Suprapubic skin (tissue), 4 donors: ENCODE measurements at places on chromosomes 2 and 18. TPM values are rescaled to one million over a fixed set of nuclear protein-coding genes. Genes with fewer than 3 reads are reported as not detected.

MATN3 gene
- 0.76 TPM for total RNA-seq

ZBTB14 gene
- 19.8 TPM for total RNA-seq

GRCh38 chr2:29223851-29224692, 108.9 kb downstream of the CLIP4 start:
- H3K27ac ChIP-seq: no peak overlapping the region
- peak; percentile 77 for DNase-seq
- H3K27me3 ChIP-seq: peaks cover 26% of the 10 kb centered on the region

DNA sequence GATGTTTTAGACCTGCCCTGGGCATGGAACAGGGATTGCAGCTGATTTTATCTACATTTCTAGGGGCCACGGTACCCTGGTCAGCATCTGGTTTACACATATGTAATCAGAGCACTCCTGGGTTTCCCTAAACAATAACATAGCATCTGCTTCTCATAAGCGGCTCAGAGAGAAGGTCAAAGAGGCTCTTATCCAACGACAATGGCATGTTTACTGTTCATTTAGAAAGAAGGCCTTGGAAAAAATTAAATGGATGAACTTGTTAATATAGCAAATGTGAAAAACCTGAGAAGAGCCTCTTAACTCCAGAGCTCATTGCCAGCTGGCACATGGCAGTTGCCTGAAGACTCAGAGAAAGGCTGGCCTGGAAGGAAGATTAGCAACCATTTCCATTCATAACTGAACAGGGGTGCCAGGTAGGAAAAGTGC, 202.8 kb upstream of the THUMPD2 start:
- H3K27ac ChIP-seq: no peak overlapping the region
- DNase-seq: no peak
- no peak overlapping the region for H3K4me3 ChIP-seq
- no peaks in the 10 kb centered on the region for H3K4me1 ChIP-seq

DNA sequence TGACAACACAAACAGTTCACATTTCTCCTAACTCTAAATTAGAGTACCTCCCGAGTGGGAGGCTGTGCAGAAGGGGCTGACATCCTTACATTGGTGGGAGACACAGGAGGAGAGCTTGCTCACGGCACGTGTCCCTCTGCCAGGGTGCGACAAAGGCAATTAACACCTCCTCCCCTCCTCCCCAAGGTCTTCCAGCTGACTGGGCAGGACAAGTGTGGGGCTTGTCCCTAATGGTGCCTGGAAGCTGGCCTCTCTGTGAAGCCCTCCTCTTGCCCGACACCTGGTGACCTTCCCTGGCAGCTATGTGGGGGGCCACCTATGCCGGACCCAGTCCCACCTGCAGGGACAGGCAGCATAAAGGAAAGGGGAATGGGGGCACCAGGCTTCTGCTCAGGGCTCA, 57.0 kb downstream of the FAM168B start:
- H3K4me1 ChIP-seq: peaks cover 23% of the 10 kb centered on the region
- peak; percentile 52 for DNase-seq
- peaks cover 20% of the 10 kb centered on the region for H3K36me3 ChIP-seq
- H3K27ac ChIP-seq: no peak overlapping the region
- H3K27me3 ChIP-seq: peaks cover 10% of the 10 kb centered on the region
- no peak overlapping the region for H3K4me3 ChIP-seq

DNA sequence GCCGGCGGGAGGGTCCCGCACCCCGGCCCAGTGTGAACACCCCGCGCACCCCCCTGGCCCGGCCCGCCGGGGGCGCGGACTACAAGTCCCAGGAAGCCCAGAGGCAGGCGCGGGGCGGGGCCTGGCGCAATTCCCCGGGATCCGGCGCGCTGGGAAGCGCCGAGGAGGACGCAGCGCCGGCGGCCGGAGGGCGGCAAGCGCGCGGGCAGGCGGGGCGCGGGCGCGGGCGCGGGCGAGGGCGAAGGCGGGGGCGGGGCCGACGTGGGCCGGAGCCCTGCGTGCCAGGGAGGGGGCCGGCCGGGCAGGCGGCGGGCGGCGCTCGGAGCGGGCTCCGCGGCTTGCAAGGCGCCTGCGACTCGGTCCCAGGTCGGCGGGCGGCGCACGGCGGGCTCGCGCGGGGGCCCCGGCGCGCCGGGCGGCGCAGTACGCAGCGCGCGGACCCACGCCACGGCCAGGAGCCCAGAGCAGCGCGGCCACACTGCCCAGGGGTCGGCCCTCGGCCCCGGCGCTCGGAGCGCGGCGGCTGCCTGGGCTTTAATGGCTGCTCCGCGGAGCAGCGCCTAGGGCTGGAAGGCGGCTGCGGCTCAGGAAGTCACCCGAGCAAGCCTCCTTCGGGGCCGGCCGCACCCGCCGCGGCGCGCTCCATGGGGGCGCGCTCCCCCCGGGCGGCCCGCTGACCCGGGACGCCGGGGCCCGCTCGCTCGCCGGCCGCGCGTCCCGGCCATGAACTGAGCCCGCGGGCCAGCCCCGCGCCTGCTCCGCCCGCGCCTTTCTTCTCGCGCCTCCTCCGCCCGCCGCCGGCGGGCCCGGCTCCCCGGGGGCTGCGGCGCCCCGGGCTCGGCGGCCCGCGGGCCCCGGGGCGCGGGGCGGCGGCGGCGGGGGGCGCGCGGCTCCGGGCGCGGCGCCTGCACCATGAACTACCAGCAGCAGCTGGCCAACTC, at the start of gene AGAP1:
Gene AGAP1 (plus strand): TSS at position 269 of the 941 bp plus-strand sequence.
- no peaks in the 10 kb centered on the region for H3K27me3 ChIP-seq
- H3K4me3 ChIP-seq: peak within 1 kb of the TSS; percentile 61
- no peaks in the 10 kb centered on the region for H3K36me3 ChIP-seq
- DNase-seq: peak; percentile 93
- peak within 1 kb of the TSS; percentile 72 for H3K27ac ChIP-seq
- H3K4me1 ChIP-seq: peaks cover 31% of the 10 kb centered on the region

MYL1 gene
- not detected for total RNA-seq

STK39 gene
- 18.0 TPM for total RNA-seq

- H3K4me3 ChIP-seq: no peak overlapping the region
- DNase-seq: no peak
- no peaks in the 10 kb centered on the region for H3K27me3 ChIP-seq
- peaks cover 71% of the 10 kb centered on the region for H3K4me1 ChIP-seq
- H3K27ac ChIP-seq: no peak overlapping the region
Measured at GRCh38 chr2:20563833-20564232, 87.1 kb downstream of the HS1BP3 start.

DNA sequence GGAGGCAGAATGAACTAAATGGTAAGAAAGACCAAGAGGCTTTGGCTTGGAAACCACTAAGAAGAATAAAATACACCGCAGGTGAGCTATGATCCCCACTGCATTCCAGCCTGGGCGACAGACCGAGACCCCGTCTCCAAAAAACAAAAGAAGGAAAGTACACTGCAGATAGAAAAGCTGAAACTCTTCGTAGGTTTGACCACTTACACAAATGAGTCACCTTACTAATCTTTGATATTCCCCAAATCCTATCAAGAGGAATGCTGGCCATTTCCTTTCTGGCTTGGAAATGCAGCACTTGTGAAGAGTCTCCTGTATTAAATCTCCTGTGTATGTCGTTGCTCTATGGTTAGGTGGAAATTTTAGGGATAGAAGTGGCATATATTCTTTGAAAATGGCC, 108.8 kb downstream of the MTCL1 start:
- H3K4me1 ChIP-seq: no peaks in the 10 kb centered on the region
- H3K27ac ChIP-seq: no peak overlapping the region

DNA sequence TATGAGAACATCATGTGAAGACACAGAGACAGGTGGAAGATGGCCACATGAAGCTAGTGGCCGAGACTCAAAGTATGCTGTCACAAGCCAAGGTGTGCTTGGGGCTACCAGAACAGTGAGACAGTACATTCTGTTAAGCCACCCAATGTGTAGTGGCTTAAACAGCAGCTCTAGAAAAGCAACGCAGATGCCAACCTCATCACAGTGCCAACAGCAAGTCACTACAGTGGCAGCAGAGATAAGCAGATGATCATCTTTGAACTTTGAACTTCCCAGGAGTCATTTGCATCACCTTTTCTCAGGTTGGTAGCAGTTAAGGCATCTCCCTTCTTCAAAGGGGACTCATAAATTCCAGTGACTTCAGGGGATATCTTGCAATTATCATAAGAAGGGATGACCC, 394.4 kb downstream of the LRP1B start:
- no peaks in the 10 kb centered on the region for H3K4me1 ChIP-seq
- no peak for DNase-seq
- H3K36me3 ChIP-seq: no peaks in the 10 kb centered on the region
- no peaks in the 10 kb centered on the region for H3K27me3 ChIP-seq
- no peak overlapping the region for H3K4me3 ChIP-seq

DNA sequence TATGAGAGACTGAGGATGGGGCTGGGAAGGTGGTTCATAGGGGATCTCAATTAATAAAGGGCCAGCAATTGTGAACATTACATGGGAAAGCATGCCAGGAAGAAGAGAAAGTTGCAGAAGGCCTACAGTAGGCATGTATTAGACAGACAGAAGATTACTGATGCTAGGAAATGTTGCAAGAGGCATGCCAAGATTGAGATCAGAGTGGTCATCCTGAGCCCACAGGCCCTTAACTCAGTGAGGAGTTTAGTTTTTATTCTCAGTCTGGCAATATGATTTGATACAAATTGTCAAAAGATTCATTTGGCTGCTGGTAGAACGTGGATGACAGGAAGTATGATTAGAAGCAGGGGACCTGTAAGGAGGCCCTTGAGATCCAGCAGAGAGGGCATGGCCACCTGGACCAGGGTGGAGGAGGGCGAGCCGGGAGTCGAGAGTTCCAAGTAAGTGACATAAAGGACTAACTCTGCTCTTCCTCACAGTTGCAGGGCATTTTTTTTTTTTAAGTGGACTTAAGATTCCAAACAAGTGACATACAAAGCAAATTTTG, 54.9 kb downstream of the EPHA4 start:
- H3K27ac ChIP-seq: peak overlapping the region; percentile 36
- no peak for DNase-seq
- H3K4me1 ChIP-seq: peaks cover 40% of the 10 kb centered on the region
- no peak overlapping the region for H3K4me3 ChIP-seq

DNA sequence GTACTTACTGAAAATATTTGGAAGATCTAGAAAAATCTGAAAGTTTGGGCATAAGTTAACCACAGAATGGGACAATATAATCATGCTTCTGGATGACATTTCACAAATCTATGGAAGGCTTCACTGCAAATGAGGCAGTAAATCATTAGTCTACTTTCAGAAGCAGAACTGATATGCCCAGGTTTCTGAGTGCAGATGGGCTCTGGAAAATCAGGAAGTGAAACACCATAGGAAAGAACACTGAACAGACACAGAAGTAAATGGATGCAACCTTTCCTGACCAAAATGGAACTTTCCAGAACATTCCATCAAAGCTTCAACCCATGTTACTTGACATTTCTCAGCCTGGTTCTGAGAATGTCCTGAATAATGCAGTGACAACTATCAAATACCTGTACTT, 55.1 kb downstream of the KCNG3 start:
- no peak for DNase-seq
- no peak overlapping the region for H3K27ac ChIP-seq
- no peaks in the 10 kb centered on the region for H3K27me3 ChIP-seq
- no peak overlapping the region for H3K4me3 ChIP-seq

- DNase-seq: no peak
- H3K27ac ChIP-seq: no peak overlapping the region
Measured at GRCh38 chr2:138652378-138652777, 127.8 kb downstream of the NXPH2 start.

DNA sequence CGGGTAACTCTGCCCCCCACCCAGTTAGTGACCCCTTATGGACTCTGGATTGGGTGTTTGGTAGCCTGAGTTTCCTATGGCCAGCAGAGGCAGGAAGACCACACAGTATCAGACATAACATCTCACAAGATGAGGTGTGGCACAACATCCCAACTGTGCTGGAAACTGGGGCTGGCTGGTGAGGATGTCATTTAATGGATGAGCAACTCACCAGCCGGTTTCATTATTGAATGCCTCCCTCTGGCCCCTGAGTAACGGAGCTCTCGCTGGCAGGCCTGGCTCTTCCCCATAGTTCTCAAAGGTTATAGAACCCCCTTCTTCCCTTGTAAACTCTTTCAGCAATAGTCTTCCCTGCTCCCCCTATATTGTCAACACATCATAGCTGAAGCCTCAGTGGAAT, 195.0 kb downstream of the BCL11A start:
- no peaks in the 10 kb centered on the region for H3K36me3 ChIP-seq
- H3K27ac ChIP-seq: no peak overlapping the region
- H3K4me1 ChIP-seq: peaks cover 21% of the 10 kb centered on the region
- DNase-seq: no peak

DNA sequence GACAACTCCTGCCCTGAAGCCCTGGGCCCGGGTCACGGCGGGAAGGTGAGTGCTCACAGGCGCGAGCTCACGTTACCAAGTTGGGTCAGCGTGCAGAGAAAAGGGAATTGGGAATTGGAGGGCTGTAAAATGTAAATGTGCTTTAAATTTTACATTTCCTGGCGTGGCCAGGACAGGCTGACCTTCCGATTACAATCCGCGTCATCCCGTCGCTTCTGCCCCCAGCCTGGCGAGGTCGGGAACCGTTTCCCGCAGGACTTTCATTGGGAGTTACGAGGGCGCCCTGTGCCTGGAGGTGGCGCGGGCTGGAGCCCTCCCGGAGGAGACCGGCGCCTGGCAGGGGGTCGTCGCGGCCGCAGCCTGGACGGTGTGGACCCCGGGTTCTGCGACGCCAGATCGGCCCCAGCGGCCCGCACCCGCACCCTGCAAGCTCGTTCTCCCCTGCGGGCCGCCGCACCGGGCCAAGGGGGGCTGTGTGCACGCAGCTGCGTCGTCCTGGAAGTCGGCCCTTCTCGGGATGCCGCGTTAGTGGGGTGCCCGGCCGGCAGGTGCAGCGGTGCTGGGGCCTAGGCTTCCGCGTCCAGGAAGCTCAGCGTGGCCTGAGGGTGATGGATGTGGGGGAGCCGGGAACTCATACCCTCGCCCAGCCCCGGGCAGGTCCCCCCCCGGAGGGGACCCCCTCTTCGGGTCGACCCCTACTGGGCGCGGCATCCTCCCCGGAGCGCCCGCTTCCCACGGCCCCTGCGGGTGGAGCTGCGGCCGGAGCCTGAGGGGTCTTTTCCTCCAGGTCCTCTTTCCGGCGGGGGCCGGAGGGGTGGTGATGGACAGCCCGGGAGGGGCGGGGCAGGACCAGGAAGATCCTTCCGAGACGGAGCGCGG, 63.9 kb downstream of the LRRFIP1 start:
- peaks cover 85% of the 10 kb centered on the region for H3K4me1 ChIP-seq
- H3K27me3 ChIP-seq: no peaks in the 10 kb centered on the region
- DNase-seq: peak; percentile 76
- H3K27ac ChIP-seq: peak overlapping the region; percentile 94

DNA sequence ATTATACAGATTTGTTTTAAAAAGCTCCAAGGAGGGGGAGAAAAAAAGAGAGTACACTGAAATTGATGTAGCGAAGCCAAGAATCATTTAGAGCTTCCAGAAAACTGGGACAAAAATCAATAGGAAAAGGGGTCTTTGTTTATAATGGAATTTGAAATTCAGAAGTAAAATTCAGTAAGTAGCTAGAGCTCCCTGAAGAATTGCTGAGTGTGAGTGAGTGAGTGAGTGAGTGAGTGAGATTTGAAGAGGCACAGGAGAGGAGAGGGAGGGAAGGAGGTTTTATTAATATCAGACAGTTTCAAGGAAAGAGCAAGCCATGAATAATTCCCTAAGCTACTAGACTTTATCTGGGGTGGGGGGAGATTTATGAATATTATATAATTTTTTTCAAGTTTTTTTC, 60.7 kb upstream of the ARHGAP28 start:
- no peaks in the 10 kb centered on the region for H3K36me3 ChIP-seq
- no peak for DNase-seq
- H3K27ac ChIP-seq: no peak overlapping the region
- no peaks in the 10 kb centered on the region for H3K27me3 ChIP-seq
- H3K4me1 ChIP-seq: peaks cover 2% of the 10 kb centered on the region
- H3K4me3 ChIP-seq: no peak overlapping the region
